Cardiac fibroblast (primary cell): ENCODE measurements at places on chromosomes 5 and 9.
A peak's percentile ranks its signal among the peaks of the same experiment; 100 is the strongest.

DNA sequence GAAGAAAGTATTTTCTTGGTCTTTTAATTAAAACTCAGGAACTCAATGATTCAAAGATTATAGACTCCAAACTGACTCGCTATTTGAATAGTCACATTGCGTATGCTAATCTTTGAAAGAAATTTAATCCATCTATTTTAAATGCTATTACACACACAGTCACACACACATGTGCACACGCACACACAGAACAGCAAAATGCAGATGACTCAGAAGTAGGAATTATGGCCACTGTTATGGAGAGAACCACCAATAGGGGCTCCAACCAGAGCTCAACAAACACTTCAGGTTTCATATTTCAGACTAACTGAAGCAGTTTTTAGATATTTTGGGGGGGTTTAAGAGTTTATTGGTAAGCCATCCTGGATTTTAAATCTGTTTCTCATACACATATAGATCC is 1917.9 kb downstream of the EFNA5 start:
- peak; percentile 6 for DNase-seq

- DNase-seq = no peak
Observed at GRCh38 chr5:160805376-160805775, 46.6 kb downstream of the ATP10B start.

DNA sequence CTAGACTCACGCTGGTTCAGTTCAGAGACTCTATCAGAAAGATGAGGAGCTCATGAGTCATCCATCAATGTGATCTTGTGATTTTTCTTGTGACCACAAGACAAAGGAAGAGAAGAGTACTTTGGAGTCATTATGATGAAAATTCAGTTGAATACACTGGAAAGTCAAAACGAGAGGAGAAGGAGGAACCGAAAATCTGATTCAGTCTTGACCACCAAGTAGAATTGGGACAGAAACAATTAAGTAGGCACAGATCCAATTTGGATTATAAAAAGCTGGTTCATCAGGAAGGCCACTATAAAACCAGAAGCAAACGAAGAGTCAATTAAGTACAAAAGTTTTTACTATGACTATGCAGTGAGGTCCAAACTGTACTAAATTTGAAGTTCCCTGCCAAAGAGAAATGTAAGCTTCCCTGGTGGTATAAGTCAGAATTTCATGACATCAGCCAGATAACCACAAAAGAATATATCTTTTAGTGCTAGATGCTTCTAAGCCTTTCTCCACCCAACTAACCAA is 90.9 kb downstream of the THBS4 start:
- DNase-seq = peak; percentile 47

DNA sequence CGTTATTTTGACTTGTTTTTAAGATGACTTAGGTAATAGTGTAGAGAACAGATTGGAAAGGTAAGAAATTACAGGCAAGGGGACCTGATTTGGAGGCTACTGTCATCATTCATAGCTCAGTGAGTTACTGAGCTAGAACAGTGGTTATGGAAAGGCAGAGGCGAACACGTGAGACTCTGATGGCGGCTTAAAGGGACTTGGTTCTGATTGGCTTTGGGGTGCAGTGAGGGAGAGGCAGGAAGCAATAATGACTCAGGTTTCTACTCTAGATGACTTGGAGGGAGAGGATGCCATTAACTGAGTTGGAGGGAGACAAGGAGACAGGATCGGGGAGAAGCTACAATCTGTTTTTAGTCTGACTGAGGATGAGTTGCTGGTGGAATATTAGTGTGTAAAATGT is 3.0 kb downstream of the F2RL2 start:
- DNase-seq = no peak

GRCh38 chr5:5031665-5032064 is 108.5 kb upstream of the ADAMTS16 start:
- no peak for DNase-seq

DNA sequence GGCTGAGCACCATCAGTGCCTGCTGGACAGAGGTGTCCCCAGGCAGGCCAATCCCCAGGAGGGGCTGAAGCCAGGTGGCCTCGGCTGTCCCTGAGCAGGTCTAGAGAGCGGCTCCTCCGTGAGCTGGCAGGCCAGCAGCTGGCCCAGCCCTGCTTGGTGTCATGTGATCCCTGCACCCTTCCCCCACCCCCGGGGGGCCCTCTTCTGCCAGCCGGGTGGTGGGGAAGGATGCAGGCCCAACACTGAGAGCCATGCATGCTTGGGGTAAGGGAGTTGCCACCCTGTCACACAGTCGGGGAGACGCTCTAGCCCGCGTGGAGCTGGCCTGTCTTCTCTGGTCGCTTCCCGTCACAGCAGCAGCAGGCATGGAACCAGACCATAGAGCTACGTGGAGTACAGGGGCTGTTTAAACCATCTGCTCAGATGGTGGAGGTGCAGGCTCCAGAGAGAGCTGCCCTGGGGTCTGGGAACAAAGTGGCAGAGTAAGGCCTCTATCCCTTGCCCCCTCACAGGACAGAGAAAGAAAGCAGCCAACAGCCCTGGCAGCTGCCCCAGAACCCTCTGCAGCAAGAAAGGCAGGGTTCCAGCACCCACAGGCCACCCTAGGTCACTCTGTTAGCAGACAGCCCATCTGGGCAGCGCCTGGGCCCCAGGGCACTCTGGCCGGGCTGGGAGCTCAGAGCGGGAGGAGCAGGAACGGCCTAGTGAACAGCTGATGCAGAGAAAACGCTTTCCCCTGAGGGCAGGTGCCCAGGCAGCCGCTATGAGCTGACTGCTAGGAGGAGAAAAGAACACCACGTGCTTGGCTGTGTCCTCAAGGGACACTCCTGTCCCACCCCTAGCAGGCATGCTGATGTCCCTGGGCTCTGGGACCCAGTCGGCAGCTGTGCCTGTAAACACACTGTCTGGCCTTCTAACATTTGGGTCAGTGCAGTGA is 6.8 kb downstream of the RALGDS start:
- no peak for DNase-seq

DNA sequence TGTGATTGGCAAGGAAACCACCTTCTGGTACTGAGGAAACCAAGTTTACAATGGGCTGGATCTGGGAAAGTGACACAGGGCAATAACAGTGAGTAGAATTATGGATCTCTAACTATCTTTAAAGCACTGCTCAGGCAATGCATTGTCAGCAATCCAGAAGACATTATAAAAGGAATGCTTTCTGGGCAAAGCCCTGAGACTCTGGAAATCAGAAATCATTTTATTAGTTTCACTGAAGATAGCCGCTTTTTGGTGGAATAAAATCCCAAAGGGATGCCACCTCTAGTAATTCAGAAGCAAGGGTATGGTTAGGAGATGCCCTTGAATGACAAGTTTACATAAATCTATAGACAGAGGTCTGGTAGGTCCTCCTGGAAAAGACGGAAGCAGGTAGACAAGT is 211.1 kb downstream of the DMRT2 start:
- DNase-seq = no peak

DNA sequence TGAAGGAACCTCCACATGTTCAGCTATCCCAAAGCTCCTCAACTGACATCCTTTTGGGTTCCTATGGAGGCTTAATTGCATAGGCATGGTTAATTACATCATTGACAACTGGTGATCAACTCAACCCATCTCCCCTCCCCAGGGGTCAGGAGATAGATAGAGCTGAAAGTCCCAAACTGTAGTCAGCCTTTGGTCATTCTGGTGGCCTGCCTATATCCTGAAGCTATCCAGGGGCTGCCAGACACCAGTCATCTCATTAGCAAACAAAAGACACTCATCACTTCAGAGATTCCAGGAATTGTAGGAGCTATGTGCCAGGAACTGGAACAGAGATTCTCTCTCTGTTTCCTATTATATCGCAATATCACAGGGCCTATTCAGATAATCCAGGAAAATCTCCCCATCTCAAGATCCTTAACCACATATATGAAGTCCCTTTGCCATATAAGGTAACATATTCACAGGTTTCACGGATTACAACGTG is 646.5 kb upstream of the GRAMD2B start:
- no peak for DNase-seq
